ENCODE measurements at places on chromosomes 2 and 18. TPM values are rescaled to one million over a fixed set of nuclear protein-coding genes. Genes with fewer than 3 reads are reported as not detected.

DNA sequence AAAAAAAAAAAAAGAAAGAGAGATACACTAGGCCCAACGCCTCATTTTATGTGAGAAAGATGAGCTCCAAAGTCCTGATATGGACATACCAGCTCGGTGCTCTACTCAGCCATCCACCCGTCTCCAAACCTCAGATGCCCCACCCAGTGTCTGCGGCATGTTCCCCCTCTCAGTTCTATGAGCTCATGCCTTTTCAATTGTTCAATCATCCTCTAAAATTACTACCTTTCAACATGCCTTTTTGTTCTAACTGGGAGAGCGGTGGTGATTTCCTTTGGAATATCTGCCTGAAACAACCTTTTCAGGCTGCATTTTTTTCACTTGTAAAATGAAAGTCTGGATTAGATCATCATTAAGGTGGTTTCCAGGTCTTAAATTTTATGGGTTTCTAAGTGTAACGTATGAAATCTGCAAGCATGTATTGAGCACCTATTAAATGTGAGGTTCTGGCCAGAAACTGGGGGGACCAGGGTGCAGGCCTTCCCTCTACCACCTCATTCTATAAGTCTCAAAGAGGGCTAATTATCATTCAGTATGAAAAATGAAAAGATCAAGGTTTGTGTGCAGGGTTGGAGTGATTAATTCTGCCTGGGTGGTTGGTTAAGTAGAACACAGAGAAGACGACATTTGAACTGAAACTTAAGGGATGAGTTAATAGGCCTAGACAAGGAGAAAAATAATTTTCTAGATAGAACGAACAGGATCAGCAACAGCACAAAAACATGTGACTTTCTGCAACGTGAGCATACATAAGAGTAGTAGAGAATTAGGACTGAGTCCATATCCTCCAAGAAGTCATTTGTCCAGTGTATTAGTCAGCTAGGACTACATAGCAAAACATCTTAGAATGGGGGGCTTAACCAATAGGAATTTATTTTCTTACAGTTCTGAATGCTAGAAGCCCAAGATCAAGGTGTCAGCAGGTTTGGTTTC is 87.4 kb upstream of the GLS start:
- no peak for DNase-seq

The BMP10 gene
- total RNA-seq, result not detected

The TSPYL6 gene
- not detected for total RNA-seq

The PIEZO2 gene
- 2.4 TPM for total RNA-seq

DNA sequence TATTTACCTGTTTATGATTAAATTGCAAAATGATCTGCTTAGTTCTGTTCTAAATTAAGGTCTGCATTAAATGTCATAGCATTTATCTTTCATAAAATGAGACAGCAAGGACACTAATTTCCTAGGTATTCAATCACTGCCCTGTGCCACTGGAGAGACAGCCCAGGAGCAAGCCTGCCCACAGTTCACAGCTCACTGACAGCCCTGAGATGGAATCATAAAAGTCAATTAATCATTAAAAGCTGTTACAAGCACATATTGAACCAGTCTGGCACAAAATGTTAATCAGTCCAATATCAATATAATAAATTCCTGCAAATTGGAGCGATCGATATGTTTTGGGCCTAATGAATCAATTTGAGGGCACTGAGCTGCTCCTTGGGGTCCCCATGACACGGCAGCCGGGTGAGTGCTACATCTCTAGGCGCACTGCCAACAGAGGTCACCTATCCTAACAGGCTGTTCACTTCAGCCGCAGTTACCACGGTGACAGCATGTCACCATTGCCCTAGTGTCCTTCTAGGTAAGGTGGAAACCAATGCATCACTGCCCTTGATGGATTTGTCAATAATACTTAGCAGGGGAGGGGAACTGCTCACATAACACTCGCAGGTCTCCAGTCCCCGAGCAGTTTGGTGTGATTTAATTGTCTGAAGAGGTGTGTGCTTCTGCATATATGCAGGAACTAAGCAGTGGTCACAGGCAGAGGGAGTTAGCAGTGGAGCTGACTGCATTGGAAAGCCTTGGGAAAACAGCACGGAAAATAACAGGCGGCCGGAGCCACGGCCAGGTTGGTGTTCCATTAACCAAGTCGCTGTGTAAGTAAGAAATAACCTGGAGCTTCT is 47.3 kb downstream of the POU3F3 start:
- DNase-seq, result no peak

GRCh38 chr18:57122936-57123510 is 23.9 kb upstream of the BOD1L2 start:
- no peak for DNase-seq

DNA sequence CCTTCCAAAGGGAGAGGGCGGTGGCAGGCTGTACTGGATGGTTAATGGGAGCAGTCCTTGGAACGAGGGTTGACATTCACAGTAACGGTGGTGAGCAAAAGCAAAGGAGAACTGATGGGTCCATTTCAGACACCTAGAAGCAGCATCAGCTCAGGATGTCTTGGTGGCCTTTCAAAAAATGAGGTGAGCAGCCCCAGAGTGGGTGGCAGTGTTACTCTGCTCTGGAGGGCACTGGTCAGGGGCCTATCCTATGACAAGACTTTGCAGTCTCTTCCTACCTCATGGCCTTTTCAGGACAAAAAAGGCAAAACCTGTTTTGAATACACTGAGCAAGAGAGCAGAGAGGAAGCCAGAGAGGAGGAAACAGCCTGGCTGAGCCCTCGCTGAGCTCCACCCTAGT is 23.5 kb downstream of the CAPN14 start:
- no peak for DNase-seq

- no peak for DNase-seq
Measured at GRCh38 chr2:42314892-42315468, 46.0 kb downstream of the COX7A2L start.

The CNTNAP5 gene
- total RNA-seq, result 30.6 TPM

DNA sequence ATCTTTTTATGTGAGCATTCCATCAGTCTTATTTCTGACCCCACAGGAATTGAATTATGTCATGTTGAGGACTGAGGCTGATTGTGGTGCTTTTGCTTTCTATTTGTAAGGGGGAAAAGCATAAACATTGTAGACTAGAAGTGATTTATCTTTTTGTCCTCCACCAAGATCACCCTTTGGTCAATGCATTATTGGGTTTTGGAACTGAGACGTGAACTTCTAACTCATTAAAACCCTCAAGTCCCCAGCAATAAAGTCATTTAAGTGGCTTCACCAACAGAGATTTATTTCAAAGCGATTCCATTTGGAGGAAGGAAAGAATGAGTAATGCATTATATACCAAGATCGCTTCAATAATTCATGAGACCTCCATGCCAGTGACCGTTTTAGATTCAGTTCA is 75.5 kb upstream of the TXNDC2 start:
- DNase-seq, result no peak

The PRSS56 gene
- total RNA-seq, result under 0.01 TPM

The ARHGAP25 gene
- 1.2 TPM for total RNA-seq

DNA sequence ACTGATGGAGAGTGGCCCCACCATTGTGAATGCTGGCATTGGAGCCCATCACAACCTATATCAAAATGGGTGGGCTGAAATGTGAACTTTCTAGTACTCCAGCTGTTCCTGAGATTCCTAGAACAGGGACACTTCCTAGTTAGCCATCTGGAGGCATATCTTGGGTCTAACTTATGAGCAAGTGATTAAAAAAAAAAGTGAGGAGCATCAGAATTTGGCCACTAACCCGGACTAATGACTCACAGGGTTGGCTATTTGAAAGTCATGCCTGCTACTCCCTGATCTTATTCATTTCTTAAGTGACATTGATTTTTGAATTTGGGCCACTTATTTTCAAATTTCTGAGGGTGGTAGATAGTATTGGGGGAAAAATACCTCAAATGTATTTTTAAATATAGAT is 216.6 kb downstream of the HRH4 start:
- DNase-seq, result no peak

DNA sequence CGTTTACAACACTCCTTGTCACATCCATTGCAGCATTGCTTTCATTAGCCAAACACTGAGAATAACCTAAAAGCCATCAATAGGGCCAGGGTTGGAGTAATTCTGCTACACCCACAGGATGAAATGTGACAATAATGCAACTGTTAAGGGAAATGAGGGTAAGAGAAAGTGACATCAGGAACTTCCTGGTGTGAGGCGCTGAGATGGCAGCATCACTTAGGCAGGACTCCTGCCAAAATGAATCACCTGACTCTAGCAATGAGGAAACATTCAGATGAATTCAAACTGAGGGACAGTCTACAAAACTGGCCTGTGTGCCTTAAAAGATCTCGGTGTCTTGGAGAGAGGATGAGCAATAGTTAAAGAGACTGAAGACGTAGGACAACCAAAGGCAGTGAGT is 115.6 kb upstream of the AGAP1 start:
- no peak for DNase-seq

The GCG gene
- 0.41 TPM for total RNA-seq

DNA sequence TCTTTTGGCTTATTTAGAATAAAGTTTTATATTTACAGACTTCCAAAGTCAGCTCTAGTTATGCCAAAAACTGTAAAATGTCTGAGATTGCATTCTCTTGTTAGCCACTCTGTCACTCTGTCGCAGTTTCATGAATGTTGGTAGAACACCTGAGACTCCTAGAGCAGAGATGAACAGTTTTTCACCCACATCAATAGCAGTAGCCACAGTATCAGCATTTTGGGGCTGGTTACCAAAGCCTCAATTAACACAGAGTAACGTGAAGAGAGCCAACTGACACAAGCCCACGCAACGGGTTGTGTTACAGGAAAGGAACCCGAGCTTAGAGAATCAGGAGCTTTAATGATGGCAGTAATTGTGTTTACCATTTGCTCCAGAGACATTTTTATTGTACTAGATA is 443.0 kb upstream of the SLC39A10 start:
- DNase-seq, result no peak

GRCh38 chr18:2878656-2879330 is 32.0 kb downstream of the EMILIN2 start:
- no peak for DNase-seq

The KCNIP3 gene
- total RNA-seq, result 4.9 TPM

GRCh38 chr18:72233106-72233505 is 311.0 kb downstream of the CBLN2 start:
- no peak for DNase-seq
